ENCODE measurements at places on chromosomes 4 and X.

- no peak for DNase-seq
These were observed 556 bp downstream of the ATP5ME start for GRCh38 chr4:673349-674091.

GRCh38 chr4:85672959-85673358 lies 198.0 kb downstream of the ARHGAP24 start:
- no peak for DNase-seq

- no peak for DNase-seq
These were observed 8.9 kb upstream of the RGS12 start for GRCh38 chr4:3283916-3284315.

DNA sequence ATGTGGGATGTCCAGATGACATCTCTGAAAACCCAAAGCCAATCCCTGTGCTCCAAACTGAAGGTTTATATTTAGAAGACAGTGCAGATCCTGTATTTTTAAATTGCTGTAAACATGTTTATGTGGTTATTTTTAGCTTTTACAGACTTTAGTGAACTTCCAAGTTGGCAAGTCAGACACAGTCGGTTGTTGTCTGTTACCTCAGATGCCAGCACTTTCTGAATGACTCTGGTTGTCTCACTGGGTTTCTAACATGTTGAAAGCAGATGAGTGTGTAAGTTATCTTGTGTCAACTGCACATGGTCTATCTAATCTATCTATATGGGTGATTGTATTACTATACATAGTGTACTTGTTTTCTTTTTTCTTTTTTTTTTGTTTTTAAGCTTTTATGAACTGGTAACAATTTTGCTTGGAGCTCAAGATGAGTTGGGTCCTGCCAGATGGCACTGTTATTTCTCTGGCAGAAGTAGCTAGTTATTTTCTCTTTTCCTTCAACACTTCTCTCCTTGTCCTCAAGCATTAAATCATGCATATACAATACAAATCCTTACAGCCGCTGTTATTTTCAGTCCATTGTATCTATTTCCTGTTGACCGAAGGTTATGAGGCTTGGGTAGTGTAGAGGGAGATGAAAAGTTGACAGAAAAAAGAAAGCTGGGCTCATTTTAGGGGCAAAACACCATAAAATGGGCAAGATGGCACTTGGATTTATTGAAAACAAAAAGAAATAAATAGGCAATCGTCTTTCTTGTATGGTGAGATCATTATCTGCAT lies 66.3 kb downstream of the GAB1 start:
- peak; percentile 17 for DNase-seq

- no peak for DNase-seq
These were observed 16.9 kb upstream of the CEP135 start for GRCh38 chr4:55931833-55932232.

DNA sequence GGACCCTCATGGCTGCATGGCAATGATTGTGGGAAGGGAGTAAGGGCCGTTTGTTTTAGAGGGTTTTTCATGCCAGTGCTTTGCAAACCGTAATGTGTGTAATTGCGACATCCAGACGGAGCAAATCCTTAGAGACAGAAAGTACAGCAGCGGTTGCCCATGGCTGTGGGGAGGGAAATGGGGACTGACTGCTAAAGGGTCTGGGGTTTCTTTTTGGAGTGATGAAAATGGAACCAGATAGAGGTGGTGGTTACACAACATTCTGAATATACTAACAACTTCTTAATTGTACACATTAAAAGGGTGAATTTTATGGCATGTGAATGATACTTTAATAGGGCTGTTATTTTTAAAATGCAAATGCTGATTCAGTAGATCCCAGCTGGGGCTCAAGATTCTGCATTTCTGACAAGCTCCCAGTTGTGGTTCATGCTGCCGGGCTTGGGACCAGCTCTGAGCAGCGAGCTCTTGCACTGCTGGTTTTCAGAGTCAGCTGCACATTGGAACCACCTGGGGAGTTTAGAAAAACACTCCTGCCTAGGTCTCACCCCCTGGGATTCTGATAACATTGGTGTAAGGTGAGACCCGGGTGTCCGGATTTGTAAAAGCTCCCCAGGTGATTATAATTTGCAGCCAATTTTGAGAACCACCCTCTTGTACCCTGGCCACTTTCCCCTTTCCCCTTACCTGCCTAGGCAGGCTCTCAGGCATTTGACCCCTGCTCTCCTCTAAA lies 47.7 kb downstream of the PRPS1 start:
- peak; percentile 46 for DNase-seq

DNA sequence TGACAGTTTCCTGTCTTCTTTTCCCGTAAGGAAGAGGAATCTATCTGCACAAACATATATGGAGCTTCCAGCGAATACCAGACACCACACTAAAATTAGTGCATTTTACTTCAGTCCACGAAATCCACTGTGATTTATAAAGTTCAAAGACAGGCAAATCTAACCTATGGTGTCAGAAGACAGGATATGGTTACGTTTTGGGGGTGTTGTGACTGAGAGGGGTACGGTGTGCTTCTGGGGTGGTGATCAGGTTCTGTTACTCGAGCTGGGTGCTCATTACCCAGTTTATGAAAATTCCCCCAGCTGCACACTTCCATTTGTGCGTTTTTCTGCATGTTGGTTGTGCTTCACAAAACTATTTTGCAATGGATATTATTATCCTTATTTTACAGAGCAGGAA lies 10.3 kb downstream of the VGLL1 start:
- no peak for DNase-seq

GRCh38 chr4:84814094-84814750 lies 152.3 kb downstream of the WDFY3 start:
- no peak for DNase-seq

GRCh38 chr4:83894831-83895230 lies 358.9 kb downstream of the GPAT3 start:
- no peak for DNase-seq

DNA sequence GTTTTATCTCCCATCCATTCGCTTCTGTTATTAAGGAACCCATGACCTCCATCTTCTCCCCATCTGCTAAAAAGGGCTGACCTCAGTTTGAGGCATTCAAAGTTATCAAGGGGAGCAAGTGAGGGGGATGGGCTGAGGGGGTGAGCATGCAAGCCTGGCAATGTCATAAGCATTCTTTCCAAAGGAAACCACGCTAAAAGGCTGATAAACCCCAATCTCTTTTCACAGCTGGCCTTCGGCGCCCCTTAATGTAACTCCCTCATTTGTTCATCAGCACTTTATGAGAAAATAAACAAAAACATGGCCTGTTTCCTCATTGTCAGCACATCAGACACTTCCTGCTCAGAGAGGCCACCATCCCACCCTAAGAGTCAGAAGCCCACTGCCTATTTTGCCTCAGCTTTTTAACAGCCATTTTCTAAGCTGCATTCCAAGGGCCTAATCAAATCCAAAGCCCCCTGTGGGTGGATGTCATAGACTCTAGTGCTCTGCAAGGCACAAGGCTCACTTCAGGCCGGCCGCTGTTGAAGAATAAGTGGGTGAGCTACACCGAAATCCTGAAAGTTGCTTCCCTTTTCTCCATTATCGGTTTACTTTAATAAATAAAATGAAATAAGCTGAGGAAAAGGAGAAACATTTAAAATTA lies 92.0 kb upstream of the SRD5A3 start:
- peak; percentile 48 for DNase-seq

GRCh38 chrX:134457708-134458107 lies 2.3 kb upstream of the HPRT1 start:
- peak; percentile 35 for DNase-seq

GRCh38 chr4:24605216-24605615 lies 20.9 kb upstream of the DHX15 start:
- DNase-seq: no peak

GRCh38 chr4:41380511-41381157 lies 123.9 kb downstream of the UCHL1 start:
- DNase-seq: no peak

- DNase-seq: no peak
These were observed 88.0 kb upstream of the RAPGEF2 start for GRCh38 chr4:159014859-159015258.

- DNase-seq: no peak
These were observed 3.3 kb downstream of the SETD7 start for GRCh38 chr4:139552517-139553307.

DNA sequence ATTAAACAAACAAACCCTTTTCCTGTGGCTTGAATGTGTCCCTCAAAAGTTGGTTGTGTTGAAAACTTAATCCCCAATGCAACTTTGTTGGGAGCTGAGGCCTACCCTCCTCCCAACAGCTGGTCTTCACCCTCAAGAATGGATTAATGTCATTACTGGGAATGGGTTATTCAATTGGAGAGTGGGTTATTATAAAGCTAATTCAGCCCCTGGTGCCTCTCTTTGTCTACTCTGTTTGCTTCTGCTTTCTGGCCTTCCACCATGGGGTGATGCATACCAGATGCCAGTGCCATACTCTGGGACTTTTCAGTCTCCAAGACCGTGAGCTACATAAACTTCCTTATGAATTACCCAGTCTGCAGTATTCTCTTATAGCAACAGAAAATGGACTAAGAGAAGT lies 706.5 kb downstream of the CCSER1 start:
- no peak for DNase-seq

DNA sequence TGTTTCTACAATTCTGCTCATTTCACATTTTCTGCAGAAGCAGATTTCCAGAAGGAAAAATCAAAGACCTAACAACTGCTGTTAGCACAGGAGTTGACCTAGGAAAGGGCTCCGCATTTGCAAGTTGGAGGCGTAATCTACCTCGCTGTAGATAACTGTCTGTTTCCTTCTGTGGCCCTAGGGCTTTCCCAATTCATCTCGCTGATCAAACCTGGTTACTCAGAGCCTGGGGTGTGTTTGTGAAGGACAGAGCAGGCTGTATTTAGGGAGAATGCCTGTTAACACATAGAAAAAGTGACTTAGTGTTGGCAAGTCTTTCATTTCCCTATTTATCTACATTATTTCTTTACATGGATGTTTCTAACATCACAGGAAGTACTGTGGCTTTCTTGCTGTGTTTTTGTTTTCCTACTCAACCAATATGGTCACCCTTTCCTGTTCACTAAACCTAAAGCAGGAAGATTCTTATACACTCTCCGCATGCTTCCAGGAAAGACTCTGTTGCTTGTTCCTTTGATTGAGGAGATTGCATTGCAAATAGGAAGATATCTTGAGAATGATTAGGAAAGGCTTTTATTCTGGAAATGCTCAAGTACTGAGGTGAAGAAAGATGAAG lies 40.5 kb downstream of the AGA start:
- DNase-seq: no peak

- DNase-seq: no peak
These were observed 43.2 kb downstream of the FANCB start for GRCh38 chrX:14829643-14830042.

DNA sequence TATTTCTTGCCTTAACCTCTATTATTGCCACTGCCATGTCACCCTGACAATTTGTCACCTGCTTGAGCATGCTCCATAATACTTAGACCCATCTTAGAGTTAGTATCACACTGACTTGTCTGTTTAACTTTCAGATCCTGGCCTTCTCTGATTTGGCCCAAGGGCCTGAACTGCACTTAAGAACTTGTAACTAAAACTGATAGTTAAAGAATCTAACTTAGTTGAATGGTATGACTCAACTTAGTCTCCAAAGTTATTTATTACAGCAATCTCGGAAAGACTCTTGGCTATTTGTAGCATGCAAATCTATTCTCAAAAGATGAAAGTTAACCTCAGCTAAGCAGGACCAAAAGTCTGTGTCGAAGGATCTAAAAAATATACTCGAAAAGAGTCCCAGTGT lies 72.3 kb downstream of the IGSF1 start:
- no peak for DNase-seq

DNA sequence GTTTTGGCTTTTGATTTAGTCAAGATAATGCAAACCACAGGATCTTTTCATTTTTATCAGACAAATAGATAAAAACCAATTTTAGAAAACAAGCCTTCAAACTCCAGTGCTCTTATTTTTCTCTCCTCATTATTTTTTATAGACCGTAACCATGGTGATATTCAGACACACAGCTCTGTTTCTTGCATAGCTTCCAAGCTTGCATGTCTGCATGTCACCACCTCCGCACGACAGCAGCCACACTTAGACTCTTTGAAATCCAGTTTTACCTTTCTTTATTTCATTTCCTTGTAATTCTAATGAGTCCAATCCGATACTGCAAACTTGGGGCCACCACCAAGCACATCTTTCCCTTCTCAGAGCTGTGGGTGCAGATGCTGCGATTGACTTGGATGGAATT lies 94.3 kb upstream of the GPM6A start:
- no peak for DNase-seq

- DNase-seq: no peak
These were observed 64.3 kb downstream of the SMIM20 start for GRCh38 chr4:25978327-25978726.

GRCh38 chr4:166491635-166492034 lies 618.6 kb downstream of the TLL1 start:
- no peak for DNase-seq

DNA sequence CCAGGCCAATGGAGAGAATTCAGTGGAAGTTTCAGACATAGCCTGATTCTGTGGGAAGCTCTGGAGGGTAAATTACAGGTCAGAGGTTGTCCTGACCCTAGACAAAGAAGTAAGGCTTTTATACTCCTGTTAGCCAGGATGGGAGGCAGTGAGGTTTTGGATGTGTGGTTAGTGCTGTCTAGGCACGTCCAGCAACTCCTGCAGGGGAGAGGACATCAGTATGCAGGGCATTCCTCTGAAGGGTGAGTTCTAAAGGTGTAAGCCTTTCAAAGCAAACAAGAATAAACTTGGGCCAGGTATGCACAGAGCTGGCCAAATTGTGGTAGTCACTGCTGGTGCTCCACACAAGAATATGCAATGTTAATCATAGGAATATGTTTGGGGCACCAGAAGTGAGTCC lies 562.5 kb downstream of the CCSER1 start:
- DNase-seq: no peak

- no peak for DNase-seq
These were observed 822.0 kb upstream of the SLIT2 start for GRCh38 chr4:19429684-19430083.

GRCh38 chr4:39037491-39037825 lies 5.2 kb upstream of the TMEM156 start:
- DNase-seq: no peak

DNA sequence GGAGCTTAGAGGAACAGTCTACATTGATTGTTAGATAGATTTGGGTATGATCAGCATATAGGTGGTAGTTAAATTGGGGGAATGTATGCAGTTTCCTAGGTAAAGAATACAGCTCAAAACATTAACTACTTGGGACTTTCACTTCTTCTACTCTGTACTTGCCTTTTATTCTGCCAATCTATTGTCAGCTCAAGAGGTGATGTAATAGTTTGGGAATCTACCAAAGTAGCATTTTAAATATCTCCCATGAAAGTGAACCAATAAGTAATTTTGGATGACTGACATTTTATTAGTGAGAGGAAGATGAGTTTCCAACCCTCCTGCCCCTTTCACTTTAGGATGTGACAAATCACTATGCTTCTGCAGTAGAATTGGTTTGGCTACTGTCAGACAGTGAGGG lies 43.4 kb downstream of the NUDT6 start:
- no peak for DNase-seq

- DNase-seq: no peak
These were observed 276.1 kb downstream of the CFAP299 start for GRCh38 chr4:80611678-80611979.

DNA sequence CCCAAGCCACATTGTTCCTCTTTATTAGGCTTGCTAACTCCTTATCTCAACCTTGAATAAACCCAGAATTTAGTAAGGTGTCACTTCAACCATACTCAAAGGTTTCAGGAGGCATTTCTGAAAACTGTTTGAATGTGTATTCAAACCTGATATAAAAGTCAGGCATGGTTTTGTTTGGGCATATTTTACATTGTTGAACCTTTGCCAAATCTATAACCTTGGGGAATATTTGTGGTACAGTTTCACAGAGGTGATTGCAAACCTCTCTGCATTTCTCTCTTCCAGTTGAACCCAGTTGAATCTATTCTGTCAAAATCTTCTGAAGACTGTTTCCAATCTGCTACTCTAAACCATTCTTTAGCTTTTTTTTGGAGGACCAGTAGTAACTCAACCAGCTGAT lies 409.0 kb downstream of the TECRL start:
- DNase-seq: no peak

Measured in hematopoietic multipotent progenitor cell treated with erythropoietin and hydrocortisone succinate and interleukin-3 and kit ligand, for 8 days (in vitro differentiated cells).